NCI-H446 treated with DMSO at 0.1 percent for 48 hours (cell line): ENCODE measurements at places on chromosomes 4 and X.

- no peak for DNase-seq
These were observed 589 bp upstream of the KIT start for GRCh38 chr4:54657185-54657550.

- peak; percentile 38 for DNase-seq
These were observed at the start of gene GASK1B for GRCh38 chr4:158172261-158173258. Gene GASK1B, minus strand, starts transcription at chr4:158173025. Its CDS starts 1,650 bp downstream, at chr4:158171375.

DNA sequence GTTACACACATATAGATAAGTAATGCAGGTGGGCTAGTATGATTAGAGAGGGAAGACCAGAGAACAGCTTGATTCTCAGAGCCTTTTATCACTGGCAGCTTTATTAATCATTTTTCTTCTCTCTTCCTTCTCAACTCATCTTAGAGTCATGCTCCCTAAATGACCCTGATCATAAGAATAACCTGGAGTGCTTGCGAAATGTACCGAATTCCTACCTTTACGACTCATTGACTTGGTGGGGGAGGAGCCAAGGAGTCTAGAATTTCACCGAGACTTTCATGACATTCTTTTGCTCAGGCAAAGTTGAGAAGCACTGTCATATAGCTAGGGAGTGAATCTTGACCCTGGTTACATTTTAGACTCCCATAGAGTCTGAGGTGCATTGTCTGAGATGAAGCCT lies 298.9 kb upstream of the PUDP start:
- DNase-seq = no peak

- no peak for DNase-seq
These were observed 60.9 kb upstream of the IL13RA1 start for GRCh38 chrX:118666521-118666920.

- DNase-seq = no peak
These were observed 4.5 kb upstream of the ANXA5 start for GRCh38 chr4:121701263-121701662.

GRCh38 chr4:110682311-110682710 lies 59.4 kb upstream of the PITX2 start:
- no peak for DNase-seq

GRCh38 chr4:156472624-156473023 lies 499.0 kb downstream of the PDGFC start:
- DNase-seq = no peak

GRCh38 chr4:68183417-68183816 lies 53.7 kb upstream of the TMPRSS11F start:
- no peak for DNase-seq

DNA sequence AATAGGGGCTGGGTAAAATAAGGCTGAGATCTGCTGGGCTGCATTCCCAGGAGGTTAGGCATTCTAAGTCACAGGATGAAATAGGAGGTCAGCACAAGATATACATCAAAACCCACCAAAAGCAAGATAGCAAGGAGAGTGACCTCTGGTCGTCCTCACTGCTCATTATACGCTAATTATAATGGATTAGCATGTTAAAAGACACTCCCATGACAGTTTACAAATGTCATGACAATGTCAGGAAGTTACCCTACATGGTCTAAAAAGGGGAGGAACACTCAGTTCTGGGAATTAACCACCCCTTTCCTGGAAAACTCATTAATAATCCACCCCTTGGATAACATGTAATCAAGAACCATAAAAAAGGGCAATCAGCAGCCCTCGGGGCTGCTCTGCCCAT lies 403.6 kb downstream of the KCNIP4 start:
- no peak for DNase-seq

DNA sequence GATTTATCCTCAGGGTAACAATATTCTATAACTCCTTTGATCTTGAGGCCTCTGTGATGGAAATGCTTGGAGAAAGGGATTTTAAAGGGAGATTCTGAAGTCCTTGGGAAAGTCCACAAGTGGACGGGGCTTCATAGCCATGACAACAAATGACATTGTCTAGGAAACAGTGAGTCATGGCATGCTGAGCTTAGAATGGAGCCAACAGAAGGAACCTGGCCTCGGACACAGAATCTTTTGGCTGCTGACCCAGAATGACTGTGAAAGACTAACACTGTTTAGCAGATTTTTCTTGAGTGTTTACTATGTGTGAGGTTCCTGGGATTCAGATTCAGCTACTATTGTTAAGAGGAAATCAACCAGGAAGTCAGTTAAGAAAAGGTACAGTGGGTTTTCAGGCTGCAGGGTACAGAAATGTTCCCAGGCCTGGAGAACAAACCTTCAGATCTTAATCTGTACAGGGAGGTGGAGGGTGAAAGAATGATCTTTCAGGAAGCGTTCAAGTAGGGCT lies 18.1 kb upstream of the CXCL2 start:
- DNase-seq = no peak

- DNase-seq = no peak
These were observed 307.0 kb downstream of the ANK2 start for GRCh38 chr4:113356453-113356852.

GRCh38 chrX:150339736-150340135 lies 23.4 kb upstream of the MAMLD1 start:
- no peak for DNase-seq

DNA sequence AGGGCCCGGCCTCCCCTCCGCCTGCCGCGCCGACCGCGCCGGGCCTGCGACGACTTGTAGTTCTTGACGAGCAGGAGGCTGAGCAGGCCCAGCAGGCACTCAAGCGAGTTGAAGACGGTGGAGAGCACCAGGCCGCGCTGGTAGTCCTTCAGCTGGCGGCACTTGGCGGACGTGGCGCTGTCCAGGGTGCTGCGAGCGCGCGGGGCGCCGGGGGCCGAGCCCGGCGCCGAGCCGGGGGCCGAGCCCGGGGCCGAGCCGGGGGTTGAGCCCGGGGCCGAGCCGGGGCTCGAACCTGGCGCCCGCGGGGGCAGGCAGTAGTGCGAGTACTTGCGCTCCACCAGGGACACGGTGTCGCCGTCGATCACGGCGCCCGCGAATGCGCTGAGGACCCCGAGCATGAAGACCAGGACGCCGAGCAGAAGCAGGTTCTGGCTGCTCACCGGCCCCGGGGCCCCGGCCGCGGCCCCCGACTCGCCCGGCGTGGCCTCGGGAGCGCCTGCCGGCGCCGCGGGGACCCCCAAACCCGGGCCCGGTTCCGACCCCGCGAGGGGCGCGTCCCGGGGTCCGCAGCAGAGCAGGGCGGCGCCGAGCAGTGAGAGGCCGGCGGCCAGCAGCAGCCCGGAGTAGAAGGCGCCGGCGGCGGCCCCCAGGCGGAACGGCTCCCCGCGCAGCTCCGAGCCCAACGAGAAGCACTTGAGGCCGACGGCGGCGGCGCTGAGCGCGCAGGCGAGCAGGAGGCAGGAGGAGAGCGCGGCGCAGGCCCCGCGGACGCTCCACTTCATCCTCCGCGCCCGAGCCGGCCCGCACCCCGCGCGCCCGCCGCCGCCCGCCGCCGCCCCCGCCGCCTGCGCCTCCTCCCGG lies 584 bp downstream of the TMEM271 start:
- no peak for DNase-seq

GRCh38 chr4:153081693-153082092 lies 122.5 kb upstream of the TRIM2 start:
- no peak for DNase-seq

- DNase-seq = no peak
These were observed 1.1 kb upstream of the TNIP3 start for GRCh38 chr4:121165206-121165605.

- DNase-seq = peak; percentile 48
These were observed 54.0 kb downstream of the MAML3 start for GRCh38 chr4:140099983-140100382.

DNA sequence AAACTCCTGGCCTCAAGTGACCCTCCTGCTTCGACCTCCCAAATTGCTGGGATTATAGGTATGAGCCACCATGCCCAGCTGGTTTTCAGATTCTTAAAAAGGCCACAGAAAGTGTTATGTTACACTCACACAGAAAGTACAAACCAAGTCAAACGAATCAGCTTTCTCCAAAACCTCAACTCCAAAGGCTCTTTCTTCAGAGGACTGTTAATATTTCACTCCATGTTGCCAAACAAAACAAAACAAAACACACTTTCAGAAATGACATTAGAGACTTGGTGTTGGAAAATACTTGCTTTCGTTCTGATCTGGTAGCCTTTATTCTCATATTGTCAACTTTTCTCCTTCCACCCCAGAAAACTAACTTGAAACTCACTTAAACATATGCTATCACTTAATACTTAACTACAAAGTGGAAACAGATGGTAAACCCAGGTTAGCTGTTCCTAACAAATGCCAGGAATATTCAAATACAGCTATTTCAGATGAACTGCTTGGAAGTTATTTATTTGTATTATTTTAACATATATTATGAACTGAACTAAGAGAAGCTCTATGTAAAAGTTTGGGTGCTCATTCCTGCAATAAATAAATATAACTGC lies 34.7 kb downstream of the RLIM start:
- DNase-seq = no peak

DNA sequence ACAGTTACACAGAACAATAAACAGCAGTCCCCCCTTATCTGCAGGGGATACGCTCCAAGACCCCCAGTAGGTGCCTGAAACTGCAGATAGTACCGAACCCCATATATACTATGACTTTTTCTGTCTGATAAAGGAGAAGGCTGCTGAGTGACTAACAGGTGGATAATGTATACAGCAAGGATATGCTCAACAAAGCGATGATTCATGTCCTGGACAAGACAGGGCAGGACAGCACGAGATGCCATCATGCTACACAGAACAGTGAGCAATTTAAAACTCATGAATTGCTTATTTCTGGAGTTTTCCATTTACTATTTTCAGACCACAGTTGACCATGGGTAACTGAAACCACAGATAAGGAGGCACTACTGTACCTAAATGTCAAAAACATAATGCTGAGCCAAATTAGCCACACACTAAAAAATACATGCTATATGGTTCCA lies 76.1 kb downstream of the MANBA start:
- DNase-seq = no peak
